ENCODE measurements at places on chromosomes 11 and 22.
A peak's percentile ranks its signal among the peaks of the same experiment; 100 is the strongest.

DNA sequence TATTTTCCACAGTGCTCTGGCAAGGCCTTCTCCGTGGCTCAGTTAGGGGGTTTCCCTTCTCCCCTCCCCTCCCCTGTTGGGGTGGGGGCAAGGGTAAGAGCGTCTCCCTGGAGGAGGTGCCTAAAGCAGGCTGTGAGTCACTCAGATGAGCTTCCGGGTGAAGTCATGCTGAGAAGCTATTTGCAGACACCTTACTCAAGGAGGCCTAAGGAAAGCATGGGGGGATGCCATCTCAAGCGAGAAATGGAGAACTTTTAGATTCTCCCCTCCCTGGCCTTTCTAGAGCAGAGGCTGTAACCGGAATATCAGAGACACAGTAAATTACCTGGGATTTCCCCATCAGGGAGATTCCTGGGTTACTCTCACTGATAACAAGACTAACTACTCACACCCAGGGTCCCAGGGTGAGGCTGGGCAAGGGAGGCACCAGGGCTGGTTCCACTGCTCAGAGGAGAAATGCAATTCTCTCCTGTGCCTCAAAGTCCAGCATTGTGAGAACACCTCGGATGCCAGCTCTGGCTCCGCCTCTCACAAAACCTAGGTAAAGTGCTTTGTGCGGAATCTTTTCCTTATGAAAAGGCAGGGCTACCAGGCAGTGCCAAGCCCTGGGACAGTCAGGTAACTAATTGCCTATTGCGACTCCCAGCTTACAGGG is 123.6 kb downstream of the ABTB2 start:
- no peak for DNase-seq

DNA sequence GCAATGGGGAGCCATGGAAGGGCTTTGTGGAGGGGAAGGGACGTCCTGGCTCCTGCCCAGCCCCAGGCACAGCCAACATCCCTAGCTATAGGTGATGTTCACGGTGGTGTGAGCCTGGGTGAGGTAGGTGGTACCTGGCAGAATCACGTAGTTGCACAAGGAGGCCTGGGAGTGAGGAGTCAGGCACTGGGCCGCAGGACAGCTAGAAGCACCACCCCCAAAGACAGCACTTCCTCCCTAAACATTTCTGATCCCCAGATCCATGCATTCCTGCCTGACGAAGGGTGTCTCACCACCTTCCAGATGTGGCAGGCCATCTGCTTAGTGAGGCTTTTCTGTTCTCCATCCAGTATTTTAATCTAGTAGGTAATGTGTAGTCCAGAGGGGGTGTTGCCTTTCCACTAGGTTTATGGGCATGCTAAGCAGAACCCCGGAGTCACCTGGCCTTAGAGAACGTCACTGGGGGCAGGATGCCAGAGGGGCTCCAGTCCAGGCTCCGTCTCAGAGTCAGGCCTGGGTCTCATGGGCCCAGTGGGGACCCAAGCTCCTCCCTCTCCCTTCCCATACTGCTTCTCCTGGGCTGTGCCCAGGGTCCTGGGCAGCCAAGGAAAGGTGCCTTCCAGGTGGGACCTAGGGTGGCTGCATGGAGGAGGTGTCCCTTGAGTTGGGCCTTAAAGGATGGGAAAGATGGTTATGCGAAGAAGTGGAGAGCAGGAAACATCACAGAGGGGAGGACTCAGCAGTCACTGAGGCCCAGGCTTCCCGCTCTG is 56.2 kb downstream of the OTOG start:
- no peak for DNase-seq

- no peak for DNase-seq
Measured at GRCh38 chr22:37165940-37166674, 16.4 kb upstream of the IL2RB start.

DNA sequence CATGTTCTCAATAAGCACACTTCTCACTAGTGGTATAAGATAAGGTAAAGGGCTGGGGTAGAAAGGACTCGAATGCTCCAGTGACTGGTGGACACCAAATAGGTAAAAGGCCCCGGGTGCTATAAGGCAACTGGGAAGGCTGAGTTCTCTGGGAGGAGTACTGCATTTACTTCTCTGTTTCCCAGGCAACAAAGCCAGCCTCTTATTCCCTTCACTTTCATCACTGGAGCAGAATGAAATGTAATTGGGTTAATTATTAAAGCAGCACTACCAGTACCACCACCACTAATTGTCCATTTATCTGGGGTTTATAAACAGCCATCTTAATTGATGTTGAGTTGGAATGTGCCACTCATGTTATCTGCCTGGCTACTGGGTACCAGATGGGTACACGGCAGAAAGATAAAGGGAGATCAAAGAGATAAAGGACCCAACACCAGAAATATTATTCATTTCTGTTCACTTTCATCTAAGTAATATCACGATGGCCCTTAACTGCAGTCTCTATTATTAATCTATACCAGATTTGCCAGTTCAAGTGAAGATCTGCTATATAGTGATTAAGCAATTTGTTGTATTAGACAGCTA is 94.4 kb upstream of the CHRM4 start:
- DNase-seq, result no peak

- DNase-seq, result no peak
Measured at GRCh38 chr11:95498722-95499425, 267.9 kb upstream of the SESN3 start.

- DNase-seq, result peak; percentile 85
Measured at GRCh38 chr11:99325847-99326246, 305.1 kb downstream of the CNTN5 start.

DNA sequence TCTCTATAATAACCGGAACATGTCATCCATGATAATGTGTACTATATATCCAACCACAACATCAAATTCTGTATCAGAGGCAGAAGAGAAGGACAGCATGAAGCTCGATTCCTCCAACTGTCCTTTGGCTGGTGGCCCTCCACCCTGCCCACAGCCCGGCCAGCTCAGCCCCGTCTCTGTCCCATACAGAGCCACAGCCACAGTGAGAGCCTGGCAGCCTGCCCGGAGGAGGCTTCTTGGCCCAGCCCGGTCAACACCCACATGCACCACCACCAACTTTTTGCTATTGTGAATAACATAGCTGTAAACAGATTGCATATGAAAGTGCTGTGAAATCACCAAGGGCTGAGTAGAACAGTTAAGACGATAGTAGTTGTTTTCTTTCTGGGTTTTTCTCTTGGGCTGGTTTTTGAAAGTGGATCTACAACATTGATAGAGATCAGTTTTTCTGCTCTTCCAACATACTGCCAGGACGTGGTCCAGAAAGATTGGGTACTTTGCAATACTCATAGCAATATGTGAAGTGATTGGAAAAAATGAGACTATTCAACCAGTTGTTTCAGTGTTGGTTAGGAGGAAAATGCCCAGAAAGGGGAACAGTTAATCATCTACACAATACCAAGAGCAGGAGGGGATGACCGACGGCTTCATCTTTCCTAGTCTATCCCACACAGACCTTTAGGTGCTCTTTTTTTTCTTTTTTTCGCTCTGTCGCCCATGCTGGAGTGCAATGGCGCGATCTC is 6.9 kb upstream of the TUBA8 start:
- DNase-seq, result no peak

- no peak for DNase-seq
Measured at GRCh38 chr11:34068111-34068510, 16.6 kb downstream of the CAPRIN1 start.

DNA sequence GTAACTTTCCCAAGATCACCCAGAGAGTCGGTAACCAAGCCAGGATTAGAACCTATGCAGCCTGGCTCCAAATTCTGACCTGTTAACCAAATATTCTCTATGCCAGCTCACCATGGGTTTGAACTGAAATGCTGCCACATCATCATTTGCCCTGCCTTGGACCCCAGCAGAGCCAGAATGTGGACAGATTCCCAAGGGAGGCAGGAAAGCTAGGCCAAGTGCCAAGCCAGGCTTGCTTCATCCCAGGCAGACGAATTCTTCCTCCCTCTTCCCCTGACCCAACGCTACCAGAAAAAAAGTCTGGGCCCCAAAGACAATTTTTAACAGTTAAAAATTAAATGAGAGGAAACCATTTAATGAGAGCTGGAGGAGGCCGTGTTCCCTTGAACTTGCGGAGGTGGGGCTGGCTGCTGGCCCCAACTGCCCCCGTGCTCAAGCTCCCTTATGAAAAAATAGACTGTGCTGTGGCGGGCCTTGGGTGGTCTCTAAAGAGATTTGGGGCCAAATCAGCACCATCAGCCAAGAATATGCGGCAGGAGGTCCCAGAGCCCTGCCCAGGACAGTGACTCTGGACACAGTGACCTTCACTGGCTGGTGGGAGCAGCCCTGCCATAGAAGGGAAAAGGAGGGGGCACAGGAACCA is 184.1 kb upstream of the SYT13 start:
- DNase-seq, result peak; percentile 70

DNA sequence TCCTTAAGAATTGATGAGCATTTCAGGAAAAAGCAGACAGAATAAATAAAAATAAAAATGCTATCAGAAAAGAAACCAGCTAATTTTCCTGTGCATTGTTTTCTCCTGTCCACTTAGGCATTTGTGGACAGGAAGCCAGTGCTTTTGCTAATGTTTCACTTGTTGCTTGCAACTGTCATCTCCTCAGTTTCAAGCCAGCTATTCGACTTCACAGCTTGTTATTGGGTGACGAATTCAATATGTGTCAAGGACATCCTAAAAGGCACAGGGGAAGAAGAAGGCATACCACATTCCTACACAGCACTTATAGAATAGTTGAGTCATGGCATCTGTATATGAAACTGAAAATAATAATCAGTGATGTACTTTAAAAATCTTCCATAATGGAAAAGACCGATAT is 530.6 kb upstream of the KIRREL3 start:
- no peak for DNase-seq

- peak; percentile 31 for DNase-seq
Measured at GRCh38 chr11:46826310-46827044, 19.6 kb downstream of the CKAP5 start.

- DNase-seq, result no peak
Measured at GRCh38 chr22:49446759-49447710, 380.6 kb downstream of the BRD1 start.

DNA sequence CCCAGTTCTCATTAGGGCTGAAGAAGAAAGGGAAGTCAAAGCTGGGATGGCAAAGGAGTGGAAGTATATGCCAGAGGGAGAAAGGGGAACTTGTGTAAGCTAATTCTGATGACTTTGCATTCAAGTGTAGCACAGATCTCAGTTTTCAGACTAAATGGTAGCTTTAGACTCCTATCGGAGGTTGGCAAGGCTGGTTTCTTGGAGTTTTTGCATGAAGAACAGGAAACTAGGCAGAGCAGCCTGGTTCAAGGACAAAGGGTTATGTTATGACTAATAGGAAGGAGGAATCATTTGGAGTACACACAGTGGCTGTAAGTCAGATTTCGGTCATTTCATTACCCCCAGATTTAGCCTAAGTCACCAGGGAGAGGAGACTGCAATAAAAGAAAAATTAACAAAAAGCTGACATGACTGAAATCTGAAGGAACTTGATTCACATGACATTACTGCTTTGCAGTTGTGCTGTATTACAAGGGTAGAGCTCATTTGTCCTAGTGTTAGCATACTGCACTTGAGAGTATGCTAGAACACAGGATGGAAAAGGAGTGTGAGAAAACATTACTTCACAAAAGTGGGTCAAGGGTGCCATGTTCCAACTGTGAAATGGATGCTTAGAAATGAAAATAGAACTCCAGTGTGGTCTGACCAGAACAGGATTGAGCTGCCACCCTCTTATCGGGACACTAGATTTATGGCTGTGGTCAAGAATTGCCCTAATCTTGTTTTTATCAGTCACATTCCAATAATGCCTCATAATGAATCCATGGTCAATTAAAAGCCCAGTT is 23.6 kb downstream of the ADM start:
- DNase-seq, result no peak

GRCh38 chr11:68092411-68092810 is 28.8 kb downstream of the CHKA start:
- DNase-seq, result no peak

DNA sequence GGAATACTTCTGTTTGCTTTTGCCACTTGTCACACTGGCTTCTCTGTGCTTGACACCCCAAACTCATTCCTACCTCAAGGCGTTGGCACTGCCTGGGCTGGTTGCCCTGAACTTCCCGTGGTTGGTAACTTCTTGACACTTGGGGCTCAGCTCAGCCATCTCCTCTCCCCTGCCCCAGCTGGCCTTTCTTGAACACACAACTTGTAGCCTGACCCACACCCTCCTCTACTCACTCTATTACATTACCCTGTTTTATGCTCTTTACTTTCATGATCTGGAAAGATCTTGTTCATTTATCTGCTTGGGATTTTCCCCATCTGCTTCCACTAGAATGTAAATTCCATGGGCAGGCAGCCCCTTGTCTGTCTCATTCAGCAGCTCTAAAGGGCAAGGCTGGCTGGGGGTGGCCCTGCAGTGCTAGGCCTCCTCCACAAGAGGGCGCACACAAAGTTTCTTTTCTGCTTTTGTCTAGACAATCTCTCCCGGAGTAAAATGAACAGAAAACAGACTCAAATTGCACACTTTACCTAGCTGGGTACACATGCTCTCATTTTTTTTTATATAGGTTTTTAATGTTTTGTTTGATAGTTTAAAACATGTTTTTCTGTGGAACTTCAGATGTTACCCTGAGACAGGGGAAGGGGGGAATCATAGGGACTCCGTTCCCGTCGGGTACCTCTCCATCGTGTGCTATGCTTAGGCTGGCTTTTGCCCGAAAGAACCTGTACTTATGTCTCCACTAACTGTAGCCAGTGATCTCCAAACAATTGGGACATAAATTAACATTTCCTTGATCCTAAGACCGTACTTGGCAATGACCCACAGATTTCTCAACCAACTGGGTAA is 16.4 kb upstream of the MRGPRX2 start:
- DNase-seq, result no peak

DNA sequence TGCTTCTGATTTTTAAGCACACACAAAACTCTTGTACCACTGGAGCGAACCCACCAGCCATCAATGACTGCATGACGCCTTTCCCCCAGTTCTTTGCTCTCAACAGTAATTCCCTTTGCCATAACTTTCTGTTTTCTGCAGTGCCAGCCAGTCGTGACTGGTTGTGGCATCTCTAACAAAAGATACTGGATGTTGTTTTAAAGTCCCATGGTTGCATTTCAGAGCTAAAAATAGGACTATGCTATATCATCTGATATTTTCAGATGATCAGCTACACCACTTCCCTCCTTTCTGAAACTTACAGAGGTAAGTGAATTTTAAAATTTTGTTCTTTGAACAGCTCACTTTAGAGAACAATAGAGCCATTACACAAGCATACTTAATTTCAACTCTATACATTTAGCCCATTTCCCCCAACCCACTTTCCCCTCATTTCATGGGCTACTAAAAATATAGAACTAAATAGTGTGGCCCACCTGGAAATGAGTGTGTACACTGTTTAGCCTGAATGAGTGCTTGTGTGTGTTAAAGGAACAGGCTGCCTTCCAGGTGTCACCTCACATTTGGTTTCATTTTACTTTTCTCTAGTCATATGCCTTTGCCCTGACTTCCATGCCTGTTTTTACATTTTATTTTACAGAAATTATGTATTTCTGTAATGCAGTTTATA is 136.9 kb upstream of the ZC3H12C start:
- DNase-seq, result no peak

DNA sequence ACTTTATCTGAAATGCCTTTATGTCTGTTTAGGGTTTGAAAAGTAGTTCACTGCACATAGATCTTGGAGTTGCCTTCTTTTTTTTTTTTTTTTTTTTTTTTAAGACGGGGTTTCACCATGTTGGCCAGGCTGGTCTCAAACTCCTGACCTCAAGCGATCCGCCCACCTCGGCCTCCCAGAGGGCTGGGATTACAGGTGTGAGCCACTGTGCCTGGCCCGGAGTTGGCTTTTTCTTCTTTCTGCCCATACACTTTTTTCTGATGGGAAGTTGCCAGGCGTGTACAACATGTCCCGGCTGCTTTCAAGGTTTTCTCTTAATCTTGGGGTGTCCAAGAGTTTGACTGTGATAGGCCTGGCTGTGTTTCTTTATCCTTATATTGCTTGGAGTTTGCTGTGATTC is 12.9 kb upstream of the GNB1L start:
- DNase-seq, result no peak

Data from skeletal muscle cell (primary cell).